ENCODE measurements at places on chromosomes 4 and X.
A peak's percentile ranks its signal among the peaks of the same experiment; 100 is the strongest.

DNA sequence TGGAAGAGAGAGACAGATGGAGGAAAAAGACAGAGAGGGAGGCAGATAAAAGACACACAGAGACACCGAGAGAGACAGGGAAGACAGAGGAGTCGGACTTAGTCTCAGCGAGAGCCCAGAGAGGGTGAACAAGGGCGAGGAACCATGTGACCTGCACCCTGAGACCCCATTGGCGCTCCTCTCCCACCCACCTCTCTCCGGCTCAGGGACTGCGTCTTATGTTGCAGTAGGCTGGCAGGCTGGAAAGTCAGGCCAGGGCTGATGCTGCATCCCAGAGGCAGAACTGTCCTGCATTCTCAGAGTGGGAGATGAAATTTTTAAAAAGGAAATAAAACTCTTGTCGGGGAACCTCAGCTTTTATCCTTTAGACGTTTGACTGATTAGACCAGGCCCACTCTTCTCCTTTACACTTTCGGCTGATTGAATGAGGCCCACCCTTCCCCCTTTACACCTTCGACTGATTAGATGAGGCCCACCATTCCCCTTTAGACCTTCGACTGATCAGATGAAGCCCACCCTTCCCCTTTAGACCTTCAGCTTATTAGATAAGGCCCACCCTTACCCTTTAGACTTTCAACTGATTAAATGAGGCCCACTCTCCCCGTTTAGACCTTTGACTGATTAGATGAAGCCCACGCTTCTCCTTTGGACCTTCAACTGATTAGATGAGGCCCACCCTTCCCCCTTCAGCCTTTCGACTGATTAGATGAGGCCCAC, 29.5 kb upstream of the IL3RA start:
- no peak for DNase-seq

DNA sequence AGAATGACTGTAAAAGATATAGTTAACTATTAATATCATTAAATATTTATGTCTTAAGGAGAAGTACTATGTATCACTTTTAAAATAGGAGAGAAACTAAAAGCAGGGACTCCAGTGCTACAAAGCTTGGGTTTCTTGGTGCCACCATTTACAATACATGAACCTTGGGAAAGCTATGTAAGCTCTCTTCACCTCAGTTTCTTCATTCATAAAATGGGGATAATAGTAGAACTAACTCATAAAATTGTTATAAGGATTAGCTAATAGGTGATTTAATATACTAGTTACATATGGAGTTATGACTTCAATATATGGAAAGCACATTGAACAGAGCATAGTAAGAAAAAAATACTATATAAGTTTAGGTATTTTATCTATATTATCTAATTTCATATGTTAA, 23.7 kb downstream of the EPGN start:
- DNase-seq: no peak

DNA sequence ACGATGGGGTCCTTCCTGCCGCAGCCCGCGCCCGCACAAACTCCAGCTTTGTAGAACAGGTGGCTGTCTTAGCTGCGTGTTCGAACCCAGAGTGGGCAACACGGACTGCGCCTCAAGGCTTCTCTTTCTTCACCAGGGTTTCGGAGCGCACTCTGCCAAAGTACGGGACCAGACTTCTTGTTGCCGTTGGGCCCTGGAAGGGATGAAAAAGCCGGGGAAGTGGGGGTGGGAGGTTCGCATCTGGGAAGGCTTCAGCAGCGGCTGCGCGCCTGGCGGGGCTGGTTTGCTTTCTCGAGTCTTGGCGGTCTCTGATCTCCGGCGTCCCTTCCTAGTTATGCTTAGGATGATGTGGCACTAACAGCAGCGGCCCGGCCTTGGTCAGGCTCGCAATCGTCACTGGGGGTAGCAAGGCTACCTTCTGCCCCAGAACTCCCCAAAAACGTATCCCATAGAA, 673 bp downstream of the PARM1 start:
- peak; percentile 18 for DNase-seq

DNA sequence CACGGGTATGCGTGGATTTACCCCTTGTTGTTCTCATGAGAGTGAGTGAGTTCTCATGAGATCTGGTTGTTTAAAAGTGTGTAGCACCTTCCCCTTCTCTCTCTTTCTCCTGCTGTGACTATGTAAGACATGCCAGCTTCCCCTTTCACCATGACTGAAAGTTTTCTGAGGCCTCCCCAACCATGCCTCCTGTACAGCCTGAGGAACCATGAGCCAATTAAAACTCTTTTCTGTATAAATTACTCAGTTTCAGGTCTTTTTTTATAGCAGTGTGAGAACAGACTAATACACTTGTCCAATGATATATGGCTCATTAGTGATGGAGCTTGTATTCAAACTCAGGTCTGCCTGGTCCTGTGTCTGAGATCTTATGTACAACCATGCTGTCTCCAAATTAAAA, 28.5 kb upstream of the RTL3 start:
- no peak for DNase-seq

DNA sequence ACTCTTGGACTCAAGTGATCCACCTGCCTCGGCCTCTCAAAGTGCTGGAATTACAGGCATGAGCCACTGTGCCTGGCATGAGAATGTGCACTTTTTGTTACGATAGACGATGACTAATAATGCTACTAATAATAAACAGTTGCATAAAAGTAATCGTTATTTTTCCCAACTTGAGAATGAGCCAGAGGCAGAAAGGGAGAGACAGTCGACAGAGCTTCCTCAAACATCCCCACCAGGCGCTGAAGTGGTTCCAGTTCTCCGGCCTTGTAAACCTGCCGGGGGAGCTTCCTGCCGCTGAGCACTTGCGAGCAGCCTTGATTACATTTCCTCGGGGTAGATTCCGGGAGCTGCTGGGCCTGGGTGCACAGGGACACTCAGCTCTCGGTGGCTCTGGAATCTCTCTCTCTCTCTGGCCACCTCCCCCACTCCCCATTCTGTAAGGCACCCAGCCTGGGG, 8.9 kb upstream of the HTRA3 start:
- no peak for DNase-seq

All from spinal cord (tissue), 10 donors.